HT1080 (cell line): ENCODE measurements at places on chromosomes 12 and 14.

DNA sequence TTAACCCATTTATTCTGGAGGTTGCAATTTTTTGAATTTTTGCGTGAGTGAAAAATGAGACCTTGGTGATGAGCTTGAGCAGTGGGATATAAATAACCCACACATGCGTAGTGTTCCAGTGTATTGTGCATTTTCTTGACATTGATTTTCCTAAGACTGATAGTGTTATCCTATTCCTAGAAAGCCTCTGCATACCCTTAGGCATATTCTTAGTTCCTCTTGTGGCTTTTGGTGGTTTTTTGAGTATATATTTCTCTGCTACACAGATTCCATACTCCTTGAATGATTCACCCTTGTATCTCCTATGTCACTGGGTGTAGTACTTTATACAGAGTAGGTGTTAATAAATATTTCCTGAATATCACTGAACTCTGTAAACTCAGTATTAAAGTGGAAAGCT, 363.4 kb upstream of the PDE3A start:
- no peak for DNase-seq

GRCh38 chr12:115296613-115297198, 612.7 kb upstream of the TBX3 start:
- DNase-seq = no peak

GRCh38 chr14:101222362-101223070, 319.0 kb upstream of the RTL1 start:
- no peak for DNase-seq

DNA sequence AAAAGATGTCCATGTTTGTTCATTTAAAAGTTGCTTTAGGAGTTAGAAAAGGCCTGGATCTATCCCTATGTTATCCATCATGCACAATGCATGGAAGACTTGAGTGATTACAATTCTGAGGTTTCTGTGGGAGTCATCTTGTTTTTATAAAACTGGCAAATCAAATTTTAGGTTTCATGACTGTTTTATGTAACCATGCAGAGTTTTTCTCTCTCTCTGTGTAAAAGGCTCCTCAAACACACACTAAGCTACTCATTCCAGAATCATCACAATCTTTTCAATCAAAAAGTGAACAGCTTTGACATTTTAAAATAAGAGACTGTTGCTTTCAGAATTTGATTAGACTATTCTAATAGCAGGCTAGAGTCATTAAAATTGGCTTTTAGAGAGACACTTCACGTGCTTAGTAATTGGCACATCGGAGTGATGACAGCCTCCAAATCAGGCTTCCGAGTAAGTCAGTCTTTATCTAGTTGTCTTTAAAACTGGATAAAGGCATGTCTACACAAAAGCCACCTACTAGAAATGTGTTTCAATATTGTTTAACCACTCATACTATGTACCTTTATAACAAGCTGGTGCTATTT, 31.9 kb downstream of the PRICKLE1 start:
- no peak for DNase-seq

DNA sequence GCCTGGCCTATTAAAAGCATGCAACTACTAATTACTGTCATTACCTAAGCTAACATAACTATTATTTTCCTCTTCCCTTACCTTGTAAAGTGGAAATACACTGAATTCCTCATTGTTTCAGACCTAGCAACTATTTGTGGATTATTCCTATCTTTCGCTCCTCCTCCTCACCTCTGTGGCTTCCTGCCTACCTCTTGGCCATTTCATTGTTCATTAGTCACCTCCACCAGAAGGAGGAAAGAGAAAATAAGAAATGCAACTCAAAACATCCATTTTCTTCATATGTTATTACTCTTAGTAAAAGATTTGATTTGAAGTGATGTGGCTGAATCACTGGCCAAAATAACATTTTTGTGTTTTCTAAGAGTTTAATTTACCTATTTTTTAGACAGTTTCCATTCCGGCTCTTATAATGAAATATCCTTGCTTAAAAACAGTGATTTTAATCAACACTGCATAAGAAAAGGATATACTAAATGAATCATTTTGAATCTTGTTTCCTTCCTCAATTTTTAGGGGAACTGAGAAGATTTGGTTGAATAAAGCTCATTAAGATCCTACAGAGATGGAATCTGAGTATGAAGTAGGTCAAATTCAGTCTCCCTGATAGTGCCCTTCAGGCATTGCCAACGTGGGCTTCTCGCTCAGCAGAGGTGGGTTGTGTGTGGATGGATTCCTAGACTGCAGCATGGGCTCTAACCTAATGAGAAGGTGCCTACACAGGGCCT, 27.6 kb upstream of the ARHGAP5 start:
- DNase-seq = no peak

- DNase-seq = no peak
Observed at GRCh38 chr14:21096438-21096837, 2.0 kb downstream of the ZNF219 start.

GRCh38 chr14:60636879-60637478, 12.3 kb downstream of the SIX1 start:
- DNase-seq = no peak

DNA sequence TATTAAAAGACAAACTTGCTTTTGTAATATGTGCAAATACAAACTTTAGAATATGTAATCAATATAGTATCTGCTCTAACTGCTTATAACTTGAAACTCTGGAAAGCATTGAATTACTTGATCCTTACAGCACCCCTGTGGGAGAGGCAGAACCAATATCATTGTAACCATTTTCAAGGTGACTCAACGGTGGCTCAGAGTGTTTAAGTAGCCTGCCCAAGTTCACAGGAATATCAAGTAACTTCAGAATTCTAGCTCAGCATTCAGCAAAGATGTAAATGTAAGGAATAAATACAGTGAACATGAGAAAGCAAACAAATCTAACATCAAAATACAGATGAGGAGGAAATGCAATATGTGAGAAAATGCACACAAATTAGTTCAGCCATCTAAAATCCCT, 264.6 kb downstream of the NELL2 start:
- peak; percentile 51 for DNase-seq

DNA sequence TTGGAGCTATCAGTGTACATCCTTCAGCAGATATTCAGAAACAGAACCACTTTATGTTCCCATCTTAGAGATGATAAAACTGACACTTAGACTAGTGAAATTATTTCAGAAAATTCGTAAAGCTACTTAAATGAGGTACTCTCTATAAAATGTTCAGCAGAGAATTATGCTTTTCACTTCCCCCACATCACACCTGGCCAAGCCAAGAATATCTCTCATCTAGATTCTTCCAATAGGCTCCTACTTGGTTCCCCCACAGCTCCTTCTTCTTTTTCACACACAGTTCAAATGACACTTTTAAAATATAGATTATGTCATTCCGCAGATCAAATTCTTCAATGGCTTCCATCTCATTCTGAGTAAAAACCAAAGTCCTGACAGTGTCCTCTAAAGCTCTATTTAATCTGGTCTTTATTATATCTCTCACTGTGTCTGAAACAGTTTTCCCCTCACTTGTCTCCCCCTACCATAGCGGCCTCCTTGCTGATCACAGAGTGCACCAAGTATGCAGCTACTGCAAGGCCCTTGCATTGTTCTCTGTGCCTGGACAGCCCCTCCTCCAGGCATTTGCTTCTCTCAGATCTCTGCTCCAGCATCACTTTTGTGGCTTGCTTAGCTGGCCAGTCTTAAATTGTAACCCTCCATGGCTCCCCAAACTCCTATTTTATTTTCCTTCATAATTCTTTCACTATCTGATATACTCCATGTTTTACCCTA, 736.8 kb upstream of the USP15 start:
- DNase-seq = no peak
